ENCODE measurements at places on chromosomes 11 and 22.

DNA sequence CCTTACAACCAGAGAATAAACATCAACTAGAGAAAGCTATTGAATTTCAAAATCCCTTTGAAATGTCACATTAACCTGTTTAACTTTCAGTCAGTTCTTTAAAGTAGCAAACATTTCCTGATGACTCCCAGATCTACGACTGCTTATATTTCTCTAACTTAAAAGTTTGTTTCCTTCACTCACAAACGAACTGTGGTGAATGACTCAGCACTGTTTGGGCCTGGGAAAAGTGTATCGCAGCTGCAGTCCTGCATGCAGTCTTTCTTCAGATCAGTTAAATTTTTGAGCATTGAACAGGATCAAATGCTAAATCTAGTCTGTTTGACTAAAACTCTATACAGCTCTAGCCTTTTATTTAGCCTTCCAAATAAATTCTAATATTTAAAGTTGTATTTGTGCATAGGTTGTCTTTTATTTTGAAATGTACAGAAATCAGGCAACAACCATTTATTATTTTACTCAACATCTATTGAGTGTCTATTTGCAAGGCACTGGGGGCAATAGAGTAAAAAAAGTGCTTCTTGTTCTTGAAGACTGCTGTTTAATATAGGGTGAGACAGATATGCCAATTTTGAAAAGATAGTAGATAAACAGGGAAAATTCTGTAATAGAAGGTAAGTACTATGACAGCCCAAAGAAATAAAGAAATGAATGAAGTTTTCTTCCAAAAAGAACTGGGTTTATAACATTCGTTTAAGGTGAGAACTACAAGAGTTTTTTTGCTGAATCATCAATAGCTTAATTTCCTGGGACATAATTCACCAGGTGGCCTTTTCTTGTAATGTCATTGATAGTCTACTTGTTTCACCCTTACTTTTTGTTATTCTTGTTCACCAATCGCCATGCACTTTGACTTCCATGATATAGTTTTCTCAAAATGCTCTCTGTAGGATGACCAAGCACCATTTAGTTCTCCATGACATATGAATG, 235.4 kb downstream of the METTL15 start:
- DNase-seq: peak; percentile 60

DNA sequence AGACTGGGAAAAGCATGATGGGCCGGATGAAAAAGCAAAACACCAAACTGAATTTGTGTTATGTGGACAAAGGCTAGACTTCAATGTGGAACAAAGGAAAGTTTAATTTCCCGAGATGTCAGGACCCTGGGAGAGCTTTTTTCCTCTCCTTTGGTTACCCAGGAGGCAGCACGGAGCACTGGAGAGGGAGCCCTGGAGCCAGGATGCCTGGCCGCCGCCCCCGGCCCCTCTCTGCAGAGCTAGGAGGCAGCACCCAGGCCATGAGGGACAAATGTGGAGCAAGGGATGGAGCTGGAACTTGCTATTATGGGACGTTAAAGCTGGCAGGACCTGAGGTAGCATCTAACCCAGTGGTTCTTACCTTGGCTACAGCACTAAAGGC, 108.9 kb downstream of the MORC2 start:
- DNase-seq: peak; percentile 0

- peak; percentile 38 for DNase-seq
These were observed 89.2 kb downstream of the PLEKHA7 start for GRCh38 chr11:16924826-16925560.

- no peak for DNase-seq
These were observed 58.6 kb downstream of the UVRAG start for GRCh38 chr11:75873417-75874221.

- no peak for DNase-seq
These were observed 97.9 kb downstream of the RRAS2 start for GRCh38 chr11:14261066-14261465.
